NCI-H1105 (cell line): ENCODE measurements at places on chromosomes 2 and 18.

GRCh38 chr2:216774620-216775019, 79.3 kb upstream of the IGFBP5 start:
- no peak for DNase-seq

GRCh38 chr2:174395969-174396630, 570 bp downstream of the SCRN3 start:
- DNase-seq, result no peak

DNA sequence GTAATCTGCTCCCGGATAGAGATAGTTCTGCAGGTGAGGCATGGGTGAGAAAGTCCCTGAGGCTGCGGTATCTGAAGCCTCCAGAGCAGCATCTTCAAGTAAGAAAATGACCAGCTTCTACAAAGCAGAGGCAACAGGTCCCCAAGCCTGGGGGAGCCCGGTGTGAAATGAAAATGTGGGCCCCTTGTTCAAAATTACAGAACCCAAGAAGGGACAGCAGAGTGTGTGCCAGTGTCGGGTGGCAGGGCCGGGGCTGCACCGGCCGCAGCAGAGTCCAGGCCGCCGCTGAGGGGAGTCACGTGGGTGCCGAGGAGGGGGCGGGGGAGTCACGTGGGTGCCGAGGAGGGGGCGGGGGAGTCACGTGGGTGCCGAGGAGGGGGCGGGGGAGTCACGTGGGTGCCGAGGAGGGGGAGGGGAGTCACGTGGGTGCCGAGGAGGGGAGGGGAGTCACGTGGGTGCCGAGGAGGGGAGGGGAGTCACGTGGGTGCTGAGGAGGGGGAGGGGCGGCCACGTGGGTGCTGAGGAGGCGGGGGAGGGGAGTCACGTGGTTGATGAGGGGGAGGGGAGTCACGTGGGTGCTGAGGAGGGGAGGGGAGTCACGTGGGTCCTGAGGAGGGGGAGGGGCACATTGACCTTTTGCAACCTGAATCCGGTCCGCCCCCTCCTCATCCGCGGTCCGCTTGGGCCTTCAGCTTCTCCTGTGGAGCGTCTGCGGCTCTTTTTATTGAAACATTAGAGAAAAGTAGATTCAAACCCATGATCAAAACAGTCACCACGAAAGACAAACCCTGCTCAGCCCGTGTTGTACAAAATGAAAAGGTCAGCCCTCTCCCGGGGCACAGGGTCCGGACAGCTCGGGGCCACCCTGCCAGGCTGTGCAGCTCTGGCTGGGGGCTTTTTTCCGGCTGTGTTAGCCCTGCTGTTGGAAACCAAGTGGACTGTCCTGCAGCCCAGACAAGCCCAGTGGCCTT, 10.4 kb downstream of the COLEC11 start:
- DNase-seq, result no peak

DNA sequence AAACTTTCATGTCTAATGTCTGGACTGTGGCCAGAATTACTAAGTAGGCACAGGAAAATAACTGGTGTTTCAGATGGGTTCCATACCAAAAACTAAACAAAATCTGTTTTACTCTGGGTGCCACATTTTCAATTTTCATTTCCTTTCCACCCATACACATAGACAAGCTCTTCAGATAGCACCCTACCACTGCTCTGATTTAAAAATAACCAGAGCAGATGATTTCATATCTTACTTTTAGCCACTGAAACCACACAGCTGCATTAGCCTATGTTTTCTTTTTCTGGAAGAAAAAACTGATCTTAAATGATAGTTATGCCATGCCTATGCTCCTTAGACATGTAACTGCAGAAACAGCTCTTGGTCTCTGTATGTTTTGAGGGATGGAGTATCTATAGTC, 647.6 kb downstream of the CPS1 start:
- DNase-seq, result no peak

DNA sequence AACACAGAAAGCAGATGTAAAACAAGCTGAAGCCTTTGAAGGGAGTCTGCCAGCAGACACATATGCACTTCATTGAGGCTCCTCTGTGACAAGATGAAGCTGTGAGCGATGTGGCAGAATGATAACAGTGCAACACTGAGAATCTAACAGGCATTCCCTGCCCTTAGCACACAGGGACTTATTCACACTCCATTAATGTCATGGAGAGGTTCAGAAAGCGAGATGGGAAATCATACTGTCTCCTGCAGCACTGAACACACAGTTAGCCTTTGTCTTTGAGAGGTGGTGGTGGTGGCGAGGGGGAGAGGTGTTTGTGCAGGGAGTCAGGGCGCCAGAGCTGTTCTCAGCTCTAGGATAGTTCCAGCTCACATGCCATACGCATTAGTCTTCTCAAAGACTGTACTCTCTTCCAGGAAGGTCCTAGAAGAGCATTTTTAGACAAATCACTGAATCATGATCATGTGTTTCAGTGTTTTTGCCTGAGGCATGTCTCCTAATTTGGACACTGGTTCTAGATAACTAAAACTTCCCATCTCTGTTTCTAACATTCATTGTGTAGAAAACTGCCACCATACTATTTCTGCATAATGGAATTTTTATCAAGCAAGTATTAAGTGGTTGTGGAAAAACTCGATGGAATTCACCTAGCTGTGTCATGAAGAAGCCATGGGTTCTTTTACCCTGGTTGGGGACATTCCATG, 93.5 kb upstream of the ITGB6 start:
- no peak for DNase-seq

- DNase-seq, result peak; percentile 2
Measured at GRCh38 chr2:1791685-1792435, 47.5 kb upstream of the PXDN start.

DNA sequence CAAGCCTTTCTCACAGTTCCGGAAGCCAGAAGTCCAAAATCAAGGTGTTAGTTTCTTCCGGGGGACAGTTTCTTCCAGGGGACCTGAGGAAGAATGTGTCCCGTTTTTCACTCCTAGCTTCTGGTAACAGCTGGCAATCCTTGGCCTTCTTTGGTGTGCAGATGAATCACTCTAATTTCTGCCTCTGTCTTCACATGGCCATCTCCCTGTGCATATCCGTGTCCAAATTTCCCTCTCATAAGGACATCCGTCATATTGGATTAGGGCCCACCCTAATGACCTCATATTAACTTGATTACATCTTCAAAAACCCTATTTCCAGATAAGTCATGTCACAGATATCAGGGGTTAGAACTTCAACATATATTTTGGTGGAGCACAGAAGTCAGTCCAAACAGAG, 141.4 kb downstream of the ZEB2 start:
- no peak for DNase-seq

GRCh38 chr2:33316328-33316727, 160.1 kb upstream of the RASGRP3 start:
- no peak for DNase-seq

- DNase-seq, result no peak
Measured at GRCh38 chr2:149027590-149028250, 10.8 kb upstream of the LYPD6B start.

GRCh38 chr2:70460333-70460732, 93.3 kb downstream of the TGFA start:
- DNase-seq, result no peak

DNA sequence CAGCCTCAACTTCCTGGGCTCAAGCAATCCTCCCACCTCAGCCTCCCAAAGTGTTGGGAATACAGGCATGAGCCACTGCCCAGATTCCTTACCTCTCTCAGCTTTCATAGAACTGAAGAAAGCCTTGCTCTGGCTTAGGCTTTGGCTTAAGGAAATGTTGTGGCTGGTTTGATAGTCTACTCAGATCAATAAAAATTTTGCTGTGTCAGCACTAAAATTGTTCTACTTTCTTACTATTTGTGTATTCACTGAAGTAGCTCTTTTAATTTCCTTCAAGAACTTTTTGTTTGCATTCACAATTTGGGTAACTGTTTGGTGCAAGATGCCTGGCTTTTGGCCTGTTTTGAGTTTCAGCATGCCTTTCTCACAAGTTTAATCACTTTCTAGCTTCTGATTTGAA, 634.0 kb upstream of the FSHR start:
- no peak for DNase-seq

DNA sequence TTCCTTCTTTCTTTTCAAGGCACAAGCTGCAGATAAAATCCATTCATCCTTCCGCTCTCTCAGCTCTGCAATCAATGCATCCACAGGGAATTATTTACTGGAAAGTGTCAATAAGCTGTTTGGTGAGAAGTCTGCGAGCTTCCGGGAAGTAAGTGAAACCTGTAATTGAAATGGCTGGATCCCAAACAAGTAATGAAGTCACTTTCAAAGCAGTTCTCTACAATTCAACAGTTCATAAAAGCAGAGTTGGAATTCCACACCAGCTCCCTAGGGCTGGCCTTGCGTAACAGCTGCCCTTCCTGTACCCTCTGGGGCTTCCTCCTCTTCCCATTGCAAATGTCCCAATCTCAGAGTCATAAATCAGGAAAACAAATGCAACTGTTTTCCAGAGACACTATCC, 9.6 kb downstream of the SERPINB2 start:
- no peak for DNase-seq

DNA sequence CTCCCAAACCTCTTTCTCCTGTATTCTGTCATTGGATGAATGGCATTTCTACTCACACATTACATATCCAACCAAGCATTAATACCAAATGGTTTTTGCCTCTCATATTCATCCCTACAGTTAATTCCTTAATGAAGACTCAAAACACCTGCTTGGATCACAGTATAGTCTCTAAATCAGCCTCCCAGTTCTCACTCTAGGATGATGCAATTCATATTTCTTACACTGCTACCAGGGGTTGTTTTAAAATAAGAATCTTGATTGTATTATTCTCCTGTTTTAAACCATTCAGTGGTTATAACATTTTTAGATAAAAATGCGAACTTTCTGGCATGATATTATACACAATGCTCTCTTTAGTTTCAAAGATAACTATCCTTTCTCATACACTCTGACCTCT, 281.4 kb upstream of the ZEB2 start:
- DNase-seq, result no peak

DNA sequence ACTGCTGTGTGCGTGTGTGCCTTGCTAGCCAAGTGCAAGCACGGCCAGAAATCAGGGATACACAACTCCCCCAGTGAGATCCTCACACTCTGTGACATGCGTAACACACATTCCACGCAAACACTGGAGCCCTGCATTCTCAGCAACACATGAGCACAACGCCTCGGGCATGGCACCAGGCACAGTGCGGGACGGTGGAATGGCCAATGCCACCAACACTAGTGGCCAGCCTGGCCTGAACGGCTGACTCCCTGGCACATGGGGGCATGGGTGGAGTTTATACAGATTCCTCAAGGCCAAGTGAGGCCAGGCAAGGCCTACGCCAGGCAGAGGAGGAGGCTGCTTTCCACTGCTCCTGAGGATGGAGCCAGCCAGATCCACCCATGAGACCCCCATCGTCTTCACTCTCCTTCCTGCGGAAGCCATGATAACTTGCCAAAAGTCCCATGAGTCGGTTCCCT, 56.2 kb downstream of the ANKMY1 start:
- no peak for DNase-seq

DNA sequence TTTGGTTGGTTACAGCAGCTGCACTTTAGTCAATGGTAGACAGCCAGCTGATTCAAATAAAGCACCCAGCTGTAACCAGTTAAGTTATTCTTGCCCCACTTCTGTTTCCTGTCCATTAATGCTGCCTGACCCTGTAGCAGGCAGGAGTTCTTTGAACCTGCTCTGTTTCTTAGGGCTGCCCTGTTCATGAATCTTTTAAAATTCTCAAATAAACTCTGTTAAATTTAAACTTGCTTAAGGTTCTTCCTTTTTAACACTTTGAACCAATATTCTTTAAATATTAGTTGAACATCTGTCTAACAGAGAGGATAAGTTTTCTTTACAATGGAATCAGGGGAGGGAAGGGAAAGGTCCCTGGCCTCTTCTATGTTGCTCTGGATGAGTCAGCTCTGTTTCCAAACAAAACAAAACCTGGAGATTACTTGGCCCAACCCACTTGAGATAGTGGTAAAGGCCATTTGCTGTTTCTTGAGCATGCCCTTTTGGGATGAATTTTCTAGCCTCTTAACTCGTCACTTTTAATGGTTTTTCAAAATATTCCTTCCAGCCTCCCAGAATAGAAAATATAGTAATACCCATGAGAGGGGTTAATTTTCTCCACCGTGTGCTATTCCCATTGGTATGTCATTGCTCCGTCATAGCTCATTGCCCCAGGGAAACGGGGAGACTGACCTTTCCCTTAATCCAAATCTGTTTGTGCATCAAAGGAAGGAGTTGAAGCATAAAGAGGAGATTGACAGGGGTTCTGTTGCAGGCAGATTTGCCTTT, 112.1 kb upstream of the FHL2 start:
- DNase-seq, result no peak

DNA sequence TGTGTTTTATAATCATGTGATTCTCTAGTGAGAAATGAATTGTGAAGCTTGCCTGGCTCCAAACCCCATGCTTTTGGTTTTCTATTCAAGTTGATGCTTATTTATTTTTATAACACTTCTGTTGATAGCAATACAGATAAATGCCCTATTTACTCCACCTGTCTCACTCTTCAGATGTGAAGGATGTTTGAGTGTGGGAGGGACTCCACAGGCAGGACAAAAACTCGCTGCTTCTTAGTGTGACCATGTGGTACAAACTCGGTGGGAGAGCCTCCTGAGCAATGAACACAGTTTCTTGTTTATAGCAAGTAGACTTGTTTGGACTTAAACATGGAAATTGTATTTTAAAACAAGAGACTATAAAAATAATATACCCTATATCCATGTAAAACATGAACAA, 219.7 kb downstream of the GULP1 start:
- DNase-seq, result peak; percentile 19

- no peak for DNase-seq
Measured at GRCh38 chr2:47128705-47129104, 26.4 kb downstream of the STPG4 start.

GRCh38 chr2:197089655-197090054, 163.1 kb upstream of the PGAP1 start:
- DNase-seq, result no peak

- no peak for DNase-seq
Measured at GRCh38 chr2:151971301-151972051, 127.4 kb downstream of the CACNB4 start.

DNA sequence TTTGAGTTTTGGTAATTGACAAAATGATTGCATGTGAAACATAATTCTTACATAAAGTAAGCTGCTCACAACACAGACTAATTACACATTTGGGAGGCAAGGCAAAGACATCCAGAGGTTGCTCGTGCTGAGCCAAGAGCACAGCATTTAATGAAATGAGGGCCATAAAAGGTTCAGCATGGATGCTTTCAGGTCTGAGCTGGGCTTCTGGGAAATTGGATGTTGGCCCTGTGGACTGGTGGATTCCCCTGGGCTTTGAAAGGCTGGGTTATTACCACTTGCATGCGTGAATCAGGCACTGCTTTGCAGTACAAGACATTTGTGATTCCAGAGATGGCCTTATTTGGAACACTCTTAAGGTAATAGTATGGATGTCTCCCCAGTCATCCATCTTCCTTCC, 533.5 kb upstream of the NRP2 start:
- DNase-seq, result peak; percentile 46
